ENCODE measurements at places on chromosomes 1 and 21. TPM values are rescaled to one million over a fixed set of nuclear protein-coding genes. Genes with fewer than 3 reads are reported as not detected.

Gene CHRNB2
- not detected for total RNA-seq

Gene HLCS
- 18.2 TPM for total RNA-seq

Gene CIART
- total RNA-seq: 6.7 TPM

Gene RPL5
- 735 TPM for total RNA-seq

Gene SH3BGR
- total RNA-seq: 44.0 TPM

Gene LYPD8
- not detected for total RNA-seq

Gene POU3F1
- total RNA-seq: 0.28 TPM

Gene OR2L8
- total RNA-seq: not detected

Gene OR2T33
- not detected for total RNA-seq

Gene CELA2B
- total RNA-seq: not detected

Gene TRIM46
- total RNA-seq: 1.3 TPM

Gene MARK1
- 19.4 TPM for total RNA-seq

Gene SGIP1
- 25.6 TPM for total RNA-seq

Gene S100A14
- not detected for total RNA-seq

Gene GBP7
- not detected for total RNA-seq

Gene FABP3
- total RNA-seq: 142 TPM

Gene CAMK1G
- total RNA-seq: not detected

Gene DLGAP3
- 0.37 TPM for total RNA-seq

Gene RHCE
- not detected for total RNA-seq

Gene CNR2
- 0.05 TPM for total RNA-seq

Gene ABCA4
- 0.33 TPM for total RNA-seq

Gene SYDE2
- total RNA-seq: 11.0 TPM

Gene FCAMR
- not detected for total RNA-seq

Gene GRIK1
- total RNA-seq: 0.19 TPM

Gene TTC24
- not detected for total RNA-seq
